ENCODE measurements at places on chromosomes 12 and 14.
A peak's percentile ranks its signal among the peaks of the same experiment; 100 is the strongest.

GRCh38 chr14:105765893-105766614 is 239.7 kb downstream of the TMEM121 start:
- no peak for DNase-seq
- no peaks in the 10 kb centered on the region for H3K27me3 ChIP-seq
- no peaks in the 10 kb centered on the region for H3K4me1 ChIP-seq
- H3K36me3 ChIP-seq, result no peaks in the 10 kb centered on the region

- peak; percentile 47 for DNase-seq
- no peaks in the 10 kb centered on the region for H3K27me3 ChIP-seq
- H3K27ac ChIP-seq, result peak overlapping the region; percentile 81
- H3K36me3 ChIP-seq, result no peaks in the 10 kb centered on the region
Observed at GRCh38 chr12:112381406-112381882, 787 bp downstream of the HECTD4 start.

DNA sequence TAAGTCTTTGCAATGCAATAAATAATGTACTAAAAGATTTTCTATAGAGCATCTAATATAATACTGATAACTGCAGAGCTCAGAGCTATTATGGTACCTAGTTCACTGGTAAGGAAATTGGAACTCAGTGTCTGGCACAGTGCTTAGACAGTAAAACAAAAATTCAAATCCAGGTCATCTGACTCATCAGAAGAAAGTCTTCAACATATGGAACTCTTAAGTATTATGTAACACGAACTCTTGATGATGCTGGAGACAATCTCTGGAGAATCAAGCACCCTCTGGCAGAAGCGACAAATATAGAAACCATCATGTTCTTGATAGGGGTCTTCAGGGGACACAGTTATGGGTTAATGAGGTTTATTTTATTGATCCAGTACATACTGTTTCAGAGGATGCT is 37.3 kb upstream of the TRHDE start:
- no peak overlapping the region for H3K27ac ChIP-seq
- DNase-seq, result no peak

GRCh38 chr12:129815846-129816245 is 88.0 kb downstream of the TMEM132D start:
- H3K4me1 ChIP-seq, result no peaks in the 10 kb centered on the region
- H3K4me3 ChIP-seq, result no peak overlapping the region
- no peak overlapping the region for H3K27ac ChIP-seq
- H3K36me3 ChIP-seq, result no peaks in the 10 kb centered on the region

GRCh38 chr14:104868811-104869572 is 3.9 kb downstream of the CEP170B start:
- DNase-seq, result no peak
- no peaks in the 10 kb centered on the region for H3K36me3 ChIP-seq
- no peaks in the 10 kb centered on the region for H3K27me3 ChIP-seq
- no peak overlapping the region for H3K27ac ChIP-seq

GRCh38 chr12:10497602-10498001 is 8.1 kb upstream of the EIF2S3B start:
- no peaks in the 10 kb centered on the region for H3K4me1 ChIP-seq
- H3K36me3 ChIP-seq, result no peaks in the 10 kb centered on the region
- no peak overlapping the region for H3K4me3 ChIP-seq

DNA sequence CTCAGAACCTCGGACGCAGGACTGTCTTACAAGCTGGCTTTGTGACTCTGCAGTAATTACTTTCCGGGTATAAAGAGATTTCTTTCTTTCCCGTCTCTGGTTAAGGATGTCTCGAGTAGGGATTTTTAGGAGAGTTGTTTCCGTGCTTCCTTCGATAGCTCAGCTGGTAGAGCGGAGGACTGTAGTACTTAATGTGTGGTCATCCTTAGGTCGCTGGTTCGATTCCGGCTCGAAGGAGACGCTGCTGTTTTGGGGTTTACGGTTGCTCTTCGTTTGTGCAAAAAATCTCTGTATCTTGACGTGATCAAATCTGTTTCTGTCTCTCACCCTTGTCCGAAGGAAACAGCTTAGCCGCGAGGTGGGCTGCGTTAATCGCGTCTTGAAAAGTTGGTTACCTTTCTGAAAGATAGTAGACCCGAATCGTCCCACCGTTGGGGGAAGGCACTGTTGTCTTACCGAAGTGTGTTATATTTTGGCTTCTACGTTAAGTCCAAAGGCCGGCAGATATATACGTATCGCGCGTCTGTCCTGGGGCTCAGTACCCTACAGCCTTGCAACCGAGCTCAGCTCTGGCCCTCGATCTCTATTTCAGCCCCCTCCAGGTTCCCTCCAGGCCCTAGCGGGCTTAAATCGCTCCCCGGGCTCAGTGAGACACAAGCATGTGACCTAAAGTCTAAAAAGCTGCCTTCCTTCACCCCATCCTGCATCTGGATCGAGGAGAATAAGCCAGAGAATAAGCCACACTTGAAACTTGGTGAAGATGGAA is 1.1 kb upstream of the RNASE4 start:
- DNase-seq, result peak; percentile 80
- peak overlapping the region; percentile 99 for H3K27ac ChIP-seq
- H3K4me3 ChIP-seq, result peak overlapping the region; percentile 77
- peaks cover 21% of the 10 kb centered on the region for H3K4me1 ChIP-seq

DNA sequence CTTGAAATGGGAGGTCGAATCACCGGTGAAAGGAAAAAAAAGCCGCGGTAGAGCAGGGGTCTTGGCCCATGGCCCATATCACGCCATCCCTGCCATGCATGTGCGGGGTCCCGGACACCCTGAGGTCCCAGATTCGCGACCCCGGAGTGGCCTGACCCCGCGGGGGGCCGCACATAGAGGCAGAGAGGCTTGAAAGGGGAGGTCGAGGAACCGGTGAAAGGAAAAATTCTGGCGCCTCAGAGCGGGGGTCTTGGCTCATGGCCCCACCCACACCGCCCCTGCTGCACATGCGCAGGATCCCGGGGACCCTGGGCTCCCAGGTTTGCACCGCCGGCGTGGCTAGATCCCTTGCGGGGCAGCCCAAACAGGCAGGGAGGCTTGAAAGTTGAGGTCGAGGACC is 319.8 kb downstream of the ALG10 start:
- H3K27ac ChIP-seq, result no peak overlapping the region
- H3K36me3 ChIP-seq, result no peaks in the 10 kb centered on the region
- no peaks in the 10 kb centered on the region for H3K27me3 ChIP-seq
- no peaks in the 10 kb centered on the region for H3K4me1 ChIP-seq
- no peak overlapping the region for H3K4me3 ChIP-seq

GRCh38 chr14:25046301-25046943 is 3.5 kb downstream of the STXBP6 start:
- H3K4me3 ChIP-seq, result no peak overlapping the region
- no peaks in the 10 kb centered on the region for H3K4me1 ChIP-seq
- H3K36me3 ChIP-seq, result no peaks in the 10 kb centered on the region
- no peaks in the 10 kb centered on the region for H3K27me3 ChIP-seq
- peak overlapping the region; percentile 93 for H3K27ac ChIP-seq

- H3K4me3 ChIP-seq, result no peak overlapping the region
- H3K4me1 ChIP-seq, result no peaks in the 10 kb centered on the region
- H3K27me3 ChIP-seq, result no peaks in the 10 kb centered on the region
- DNase-seq, result no peak
Observed at GRCh38 chr12:32303174-32303549, 96.2 kb upstream of the FGD4 start.

DNA sequence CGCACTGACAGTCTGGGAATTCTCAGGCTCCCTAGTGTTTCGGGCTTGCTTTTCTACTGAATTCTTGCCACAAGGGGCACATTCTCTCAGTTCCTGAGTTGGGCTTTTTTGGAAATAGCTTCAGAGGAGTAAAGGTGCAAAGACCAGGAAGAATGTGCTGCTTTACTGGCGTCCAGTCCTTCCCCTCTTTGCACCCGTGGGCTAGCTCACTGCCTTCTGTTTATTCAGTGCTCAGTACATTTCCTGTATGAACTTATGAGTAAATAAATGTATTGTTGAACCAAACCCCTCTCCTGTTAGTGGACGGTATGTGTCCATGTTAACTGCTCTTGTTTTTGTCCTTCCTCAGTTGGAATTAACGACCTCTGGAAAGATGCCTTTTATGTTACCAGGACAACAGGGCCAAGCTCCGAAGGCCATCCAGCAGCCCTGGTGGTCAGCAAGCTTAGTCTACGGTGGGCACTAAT is 24.0 kb downstream of the GSG1 start:
- H3K36me3 ChIP-seq, result peaks cover 18% of the 10 kb centered on the region
- no peak overlapping the region for H3K27ac ChIP-seq
- no peak overlapping the region for H3K4me3 ChIP-seq
- DNase-seq, result no peak
- H3K27me3 ChIP-seq, result no peaks in the 10 kb centered on the region
- no peaks in the 10 kb centered on the region for H3K4me1 ChIP-seq

DNA sequence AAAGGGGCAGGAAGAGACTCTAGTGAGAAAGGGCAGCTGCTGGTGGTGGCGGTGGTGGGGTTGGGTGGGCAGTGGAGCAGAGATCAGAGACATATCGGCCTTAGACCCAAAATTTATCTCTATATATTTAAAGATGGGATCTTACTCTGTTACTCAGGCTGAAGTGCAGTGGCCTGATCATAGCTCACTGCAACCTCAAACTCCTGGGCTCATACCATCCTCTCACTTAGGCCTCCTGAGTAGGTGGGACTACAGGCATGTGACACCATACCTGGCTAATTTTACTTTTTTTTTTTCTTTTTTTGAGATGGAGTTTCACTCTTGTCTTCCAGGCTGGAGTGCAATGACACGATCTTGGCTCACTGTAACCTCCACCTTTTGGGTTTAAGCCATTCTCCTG is 18.6 kb upstream of the ITGA5 start:
- H3K4me3 ChIP-seq, result no peak overlapping the region
- H3K27me3 ChIP-seq, result no peaks in the 10 kb centered on the region
- DNase-seq, result no peak

DNA sequence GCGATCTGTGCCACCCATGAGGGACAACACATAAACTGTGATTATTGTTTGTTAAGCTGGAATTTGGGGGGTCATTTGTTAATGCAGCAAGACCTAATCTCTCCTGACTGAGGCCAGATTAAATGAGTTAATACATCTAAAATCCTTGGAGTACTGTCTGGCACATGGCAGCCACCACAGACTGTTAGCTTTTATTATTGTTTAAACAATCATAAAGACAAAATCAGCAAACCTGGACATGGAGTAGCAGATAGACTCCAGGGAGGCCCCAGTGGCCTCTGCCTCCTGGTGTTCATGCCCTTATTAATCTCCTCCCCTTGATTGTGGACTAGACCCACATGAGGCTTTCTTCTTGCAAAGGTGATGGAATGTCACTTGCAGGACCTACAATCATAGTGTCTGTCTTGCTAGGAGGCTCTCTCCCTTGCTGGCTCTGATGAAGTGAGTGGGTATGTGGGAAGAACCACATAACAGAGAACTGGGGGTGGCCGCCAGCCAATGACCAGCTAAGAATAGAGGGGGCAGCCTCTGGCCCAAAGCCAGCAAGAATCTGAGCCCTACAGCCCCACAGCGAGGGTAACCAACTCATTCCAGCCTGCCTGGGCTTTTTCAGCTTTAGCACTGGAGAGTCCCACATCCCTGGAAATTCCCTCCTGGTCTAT is 142.0 kb downstream of the SCARB1 start:
- no peaks in the 10 kb centered on the region for H3K36me3 ChIP-seq
- no peaks in the 10 kb centered on the region for H3K27me3 ChIP-seq
- H3K4me3 ChIP-seq, result no peak overlapping the region
- no peak for DNase-seq

GRCh38 chr14:70827347-70827746 is 18.0 kb upstream of the MAP3K9 start:
- no peak overlapping the region for H3K27ac ChIP-seq
- no peaks in the 10 kb centered on the region for H3K27me3 ChIP-seq

DNA sequence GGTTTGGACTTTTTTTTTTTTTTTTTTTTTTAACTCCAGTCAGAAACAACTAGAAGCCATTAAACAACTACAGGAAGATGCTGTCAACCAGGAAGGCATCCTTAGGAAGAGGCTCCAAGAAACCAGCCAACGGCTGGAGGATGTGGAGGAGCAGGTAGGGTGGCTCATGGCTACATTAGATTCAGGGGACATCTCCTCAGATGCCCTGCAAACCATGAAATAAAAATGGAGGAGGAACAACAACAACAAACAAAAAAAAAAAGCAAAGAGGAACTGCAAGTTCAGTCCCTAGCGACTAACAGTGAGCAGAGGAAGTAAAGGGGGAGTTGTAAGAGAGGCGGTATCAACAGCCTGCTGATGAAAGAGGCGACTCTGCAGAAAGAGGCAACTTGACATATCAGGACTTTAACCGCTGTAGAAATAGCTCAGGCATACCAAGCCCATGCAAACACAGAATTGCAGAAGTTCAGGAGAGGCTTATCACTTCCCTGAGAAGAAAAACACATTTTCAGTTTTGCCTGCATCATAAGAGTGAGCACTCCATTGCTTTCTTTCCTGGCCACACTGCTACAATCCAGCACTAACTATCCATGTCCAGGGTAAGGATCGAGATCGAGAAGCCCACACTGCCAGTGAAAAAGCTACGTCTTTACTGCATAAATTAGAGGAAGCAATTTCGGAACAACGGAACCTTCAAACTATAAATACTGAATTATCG is 103.5 kb upstream of the BCAT1 start:
- peak overlapping the region; percentile 25 for H3K4me3 ChIP-seq
- H3K36me3 ChIP-seq, result no peaks in the 10 kb centered on the region
- H3K4me1 ChIP-seq, result no peaks in the 10 kb centered on the region
- no peaks in the 10 kb centered on the region for H3K27me3 ChIP-seq

- H3K36me3 ChIP-seq, result no peaks in the 10 kb centered on the region
- no peaks in the 10 kb centered on the region for H3K4me1 ChIP-seq
- no peak overlapping the region for H3K4me3 ChIP-seq
- no peak for DNase-seq
- H3K27me3 ChIP-seq, result no peaks in the 10 kb centered on the region
Observed at GRCh38 chr14:27410981-27411380, 813.1 kb upstream of the NOVA1 start.

DNA sequence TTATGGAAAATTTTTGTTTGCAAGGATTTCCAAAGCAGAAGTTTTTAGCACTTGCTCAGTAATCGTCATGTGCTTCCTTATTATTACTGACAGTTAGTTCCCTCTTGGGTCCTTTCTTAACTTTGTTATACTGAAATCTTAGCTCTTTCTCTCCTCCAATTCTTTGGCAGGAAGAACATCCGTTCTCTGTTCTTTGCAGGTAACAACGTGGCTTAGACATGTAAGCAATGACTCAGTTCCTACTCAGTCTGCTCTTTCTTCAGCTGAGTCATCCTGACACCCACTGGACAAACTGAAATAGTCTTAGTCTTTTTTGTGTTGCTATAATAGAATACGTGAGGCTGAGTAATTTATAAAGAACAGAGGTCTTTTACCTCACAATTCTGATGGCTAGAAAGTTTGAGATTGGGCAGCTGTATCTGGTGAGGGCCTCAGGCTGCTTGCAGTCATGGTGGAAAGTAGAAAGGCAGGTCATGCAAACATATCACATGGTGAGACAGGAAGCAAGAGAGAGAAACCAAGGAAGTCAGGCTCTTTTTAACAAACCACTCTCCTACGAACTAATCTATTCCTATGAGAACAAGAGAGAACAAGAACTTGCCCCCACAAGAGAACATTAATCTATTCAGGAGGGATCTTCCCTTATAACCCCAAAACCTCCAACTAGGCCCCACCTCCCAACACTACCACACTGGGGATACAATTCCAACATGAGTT is 49.2 kb downstream of the TESPA1 start:
- no peak overlapping the region for H3K4me3 ChIP-seq
- H3K4me1 ChIP-seq, result no peaks in the 10 kb centered on the region
- no peaks in the 10 kb centered on the region for H3K27me3 ChIP-seq
- H3K36me3 ChIP-seq, result no peaks in the 10 kb centered on the region
- no peak for DNase-seq

Measured in right atrium auricular region (tissue), 2 donors.